ENCODE measurements at places on chromosomes 4 and X.

DNA sequence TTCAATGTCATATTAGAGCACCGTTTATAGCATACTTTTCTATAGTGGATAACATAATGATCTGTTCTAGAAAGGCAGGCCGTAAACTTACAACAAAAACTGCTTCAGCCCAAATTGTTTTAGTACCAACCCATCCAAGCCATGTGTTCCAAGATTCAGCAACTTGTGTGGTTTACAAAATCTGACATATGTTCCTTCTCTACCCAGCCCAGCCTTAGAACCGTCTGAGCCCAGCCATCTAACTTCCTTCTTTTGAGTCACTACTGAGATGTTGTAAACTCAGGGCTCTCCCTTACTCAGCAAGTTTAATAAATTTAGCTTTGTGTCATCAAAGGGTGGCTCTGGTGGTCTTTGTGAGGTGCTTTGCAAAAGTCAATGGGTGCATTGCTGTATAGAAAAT, 32.4 kb upstream of the REPS2 start:
- DNase-seq: no peak

GRCh38 chrX:55099162-55099561, 10.3 kb downstream of the PAGE2 start:
- no peak for DNase-seq

DNA sequence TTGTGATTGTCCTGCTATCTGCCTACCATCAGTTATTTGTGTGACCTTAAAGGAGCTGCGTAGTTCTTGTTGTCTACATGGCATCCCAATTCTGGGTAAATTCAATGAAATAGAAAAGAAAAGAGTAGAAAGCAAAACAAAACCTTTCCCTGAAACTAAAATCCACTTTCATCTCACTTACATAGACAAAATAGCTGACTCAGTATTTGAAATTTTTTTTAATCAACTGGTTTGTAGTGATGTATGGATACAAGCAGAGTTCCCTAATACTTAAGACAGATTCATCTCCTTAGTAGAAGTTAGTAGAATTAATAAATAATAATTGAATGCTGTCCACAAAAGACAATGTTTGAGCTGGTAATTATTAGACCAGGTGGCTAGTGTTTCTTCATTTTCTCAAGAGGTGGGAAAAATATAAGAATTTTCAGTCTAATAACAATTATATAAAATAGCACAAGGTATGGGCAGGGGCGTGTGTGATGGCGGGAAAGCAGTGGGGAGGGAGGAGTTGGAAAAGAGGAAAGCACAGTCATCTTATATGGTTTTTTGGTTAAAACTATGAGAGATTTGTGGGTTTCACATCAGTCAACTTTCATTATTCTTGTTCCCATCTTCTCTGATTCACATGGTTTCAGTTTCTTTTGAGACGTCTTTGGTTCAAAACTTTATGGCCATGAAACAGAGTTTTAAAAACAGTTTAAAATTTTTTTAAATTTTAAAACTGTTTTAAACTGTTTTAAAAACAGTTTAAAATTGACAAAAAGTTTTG, 275.2 kb downstream of the SPRY1 start:
- DNase-seq: no peak

DNA sequence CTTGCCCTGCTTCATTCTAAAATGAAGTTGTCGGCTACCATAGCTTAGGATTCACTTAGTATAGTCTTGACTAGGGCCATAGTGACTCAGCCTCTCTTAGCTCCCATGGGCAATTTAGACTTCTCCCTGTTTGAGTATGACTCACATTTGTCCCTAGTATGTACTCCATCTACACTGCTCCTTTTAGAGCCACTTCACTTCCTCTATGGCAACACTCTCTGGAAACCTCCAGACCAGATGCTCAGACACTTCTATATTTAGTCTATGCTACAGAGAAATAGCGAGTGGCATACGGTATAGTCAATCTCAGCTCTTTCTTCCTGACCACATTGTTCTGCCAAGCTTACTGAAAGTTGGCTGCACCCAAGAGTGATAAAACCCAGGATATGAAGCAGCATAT, 11.2 kb downstream of the MEPE start:
- no peak for DNase-seq

All from left kidney (tissue), 8 donors.